ENCODE measurements at places on chromosomes 2 and 18.

- DNase-seq = no peak
Observed at GRCh38 chr2:3785220-3785889, 82.0 kb downstream of the DCDC2C start.

- no peak for DNase-seq
Observed at GRCh38 chr18:34647251-34647650, 62.8 kb upstream of the DTNA start.

GRCh38 chr18:34965108-34965507 lies 76.1 kb upstream of the MAPRE2 start:
- DNase-seq = no peak

DNA sequence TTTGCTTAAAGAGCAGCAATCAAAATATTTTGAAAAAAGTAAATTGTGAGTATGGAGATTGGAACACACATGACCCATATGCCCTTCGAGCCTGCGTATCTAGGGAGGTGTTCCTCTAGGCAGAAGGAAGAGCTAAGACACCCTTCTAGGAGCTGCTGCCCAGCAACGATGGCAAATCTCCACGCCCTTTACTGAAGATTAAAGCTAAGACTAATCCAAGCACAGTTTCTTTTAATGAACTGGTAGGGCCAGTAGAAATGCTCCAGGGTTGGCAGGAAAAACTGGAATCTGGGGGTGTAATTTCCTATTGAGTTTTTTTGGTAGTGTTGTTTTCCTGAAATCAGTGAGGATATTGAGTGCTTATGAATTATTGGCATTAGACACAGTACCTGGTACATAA lies 712 bp upstream of the SERPINB13 start:
- DNase-seq = no peak

GRCh38 chr18:50444539-50444938 lies 69.7 kb downstream of the SKA1 start:
- DNase-seq = no peak

DNA sequence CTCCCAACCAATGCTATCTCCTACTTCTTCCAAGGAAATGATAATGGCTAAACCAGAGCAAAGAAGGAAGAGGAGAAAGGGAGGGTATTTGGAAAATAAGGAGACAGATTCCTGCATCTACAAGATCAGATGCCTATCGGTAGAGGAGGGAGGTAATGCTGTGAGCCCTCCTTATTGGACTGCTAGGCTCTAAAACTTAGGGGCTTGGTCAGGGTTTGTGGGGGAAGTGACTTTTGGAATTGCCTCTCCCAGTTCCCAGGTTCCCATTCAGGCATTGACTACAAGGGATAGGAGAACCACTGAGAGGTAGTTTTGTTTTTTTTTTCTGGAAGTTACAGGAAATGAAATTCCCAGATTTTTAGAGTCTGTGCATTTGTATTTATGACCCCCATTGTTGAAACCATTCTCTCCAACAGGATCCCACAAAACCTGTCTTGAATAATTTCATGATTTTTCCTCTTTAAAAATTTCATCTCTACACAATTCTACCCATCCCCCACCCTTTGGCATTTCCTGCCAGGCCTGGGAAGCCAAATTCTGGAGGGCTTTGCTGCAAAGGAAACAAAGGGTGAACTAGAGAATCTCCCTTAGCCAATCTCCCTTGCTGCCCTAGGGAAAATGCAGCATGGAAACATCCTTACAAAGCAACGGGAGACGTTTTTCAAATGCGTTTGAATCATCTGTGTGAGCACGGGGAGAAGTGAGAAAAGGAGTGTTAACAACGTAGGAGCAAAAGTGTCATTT lies 282.1 kb upstream of the EPAS1 start:
- DNase-seq = no peak

DNA sequence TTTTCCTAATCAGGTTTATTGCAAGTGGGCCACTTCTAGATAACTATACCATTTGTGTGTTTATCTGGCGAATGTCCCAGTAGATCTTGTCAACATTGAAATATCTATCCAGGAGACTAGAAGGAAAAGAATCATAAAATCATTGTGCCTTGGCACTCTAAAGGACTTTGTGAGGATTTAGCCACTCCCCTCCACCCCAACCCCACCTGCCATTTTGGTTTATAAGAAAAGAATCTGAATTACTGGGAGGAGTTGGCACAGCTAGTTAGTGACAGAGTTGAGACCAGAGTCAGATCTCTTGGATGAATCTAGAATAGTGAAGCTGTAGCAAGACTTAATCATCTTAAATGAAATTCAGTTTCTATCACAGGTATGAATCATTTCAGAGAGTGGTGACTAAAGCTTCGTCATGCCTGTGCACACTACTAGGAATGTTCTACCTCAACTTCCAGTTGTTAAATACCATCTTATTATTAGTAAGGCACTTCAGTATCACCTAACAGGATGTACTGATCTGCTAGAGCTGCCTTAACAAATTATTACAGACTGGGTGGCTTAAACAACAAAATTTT lies 212.7 kb upstream of the SLC14A2 start:
- DNase-seq = peak; percentile 2

GRCh38 chr18:44370861-44371260 lies 309.8 kb upstream of the SETBP1 start:
- DNase-seq = no peak

- no peak for DNase-seq
Observed at GRCh38 chr2:3512086-3512485, 7.2 kb downstream of the ADI1 start.

- DNase-seq = peak; percentile 78
Observed at GRCh38 chr2:112623913-112624777, 21.6 kb upstream of the SLC20A1 start.

- DNase-seq = no peak
Observed at GRCh38 chr18:45213040-45213333, 402.3 kb upstream of the SLC14A2 start.

- no peak for DNase-seq
Observed at GRCh38 chr2:53515435-53516332, 251.9 kb upstream of the CHAC2 start.

DNA sequence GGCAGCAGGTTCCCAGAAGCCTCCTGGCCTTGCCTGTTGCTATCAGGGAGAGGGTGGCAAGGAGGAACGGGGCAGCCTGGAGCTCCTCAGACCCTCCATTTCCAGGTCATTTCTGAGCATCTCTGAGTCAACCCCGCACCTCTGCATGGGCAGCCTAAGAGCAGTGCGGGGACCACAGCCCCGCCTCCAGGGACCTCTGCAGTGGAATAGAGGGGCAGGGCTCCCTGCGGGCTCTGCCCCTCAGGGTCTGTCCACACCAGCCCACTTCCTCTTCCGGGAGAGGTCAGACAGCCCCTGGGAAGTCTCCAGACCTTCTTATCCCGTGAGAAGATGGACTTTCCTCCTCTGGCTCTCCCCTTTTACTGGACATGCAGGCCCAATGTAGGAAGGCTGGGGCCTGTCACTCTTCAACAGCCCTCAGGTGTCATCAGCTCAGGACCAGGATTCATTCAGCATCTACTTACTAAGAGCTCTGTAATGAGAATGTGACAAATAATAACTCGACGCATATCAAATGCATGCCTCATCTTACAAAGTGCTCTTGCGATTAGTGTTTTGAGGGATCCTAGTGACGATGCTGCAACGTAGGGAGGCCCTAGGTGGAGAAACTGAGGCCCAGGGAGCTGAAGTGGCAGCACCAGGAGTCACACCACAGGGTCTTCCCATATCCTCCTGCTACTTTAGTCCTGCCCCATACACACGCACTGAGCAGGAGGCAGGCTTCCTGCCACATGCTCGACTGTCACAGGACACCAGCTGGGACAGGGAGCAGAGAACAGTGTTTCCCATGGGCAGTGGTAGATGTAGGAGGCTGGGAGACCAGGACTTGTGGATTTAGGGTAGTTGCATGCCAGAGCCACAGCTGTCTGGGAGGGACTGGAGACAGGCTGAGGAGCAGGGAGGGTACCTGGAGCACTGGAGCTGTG lies 28.0 kb downstream of the SH2D6 start:
- no peak for DNase-seq

DNA sequence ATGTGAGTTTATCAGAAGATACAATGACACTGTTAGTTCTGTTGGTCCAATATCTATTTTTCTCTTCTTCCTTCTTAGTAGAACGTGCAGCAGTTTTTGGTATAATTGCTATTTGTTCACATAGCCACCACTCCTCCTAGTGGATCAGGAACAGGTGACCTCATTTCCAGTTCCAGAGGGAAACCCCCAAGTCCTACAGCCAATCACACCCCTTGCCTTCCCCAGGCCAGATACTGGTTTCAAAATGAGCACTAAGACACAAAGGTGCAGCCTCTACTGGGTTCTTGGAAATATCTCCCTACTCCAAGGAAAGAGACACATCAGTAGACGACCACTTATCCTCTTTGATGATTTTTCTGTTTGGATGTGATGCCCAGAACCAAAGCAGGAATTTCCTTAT lies 103.2 kb downstream of the TCF4 start:
- no peak for DNase-seq

- peak; percentile 51 for DNase-seq
Observed at GRCh38 chr2:105397025-105397722, 1.7 kb downstream of the FHL2 start.

DNA sequence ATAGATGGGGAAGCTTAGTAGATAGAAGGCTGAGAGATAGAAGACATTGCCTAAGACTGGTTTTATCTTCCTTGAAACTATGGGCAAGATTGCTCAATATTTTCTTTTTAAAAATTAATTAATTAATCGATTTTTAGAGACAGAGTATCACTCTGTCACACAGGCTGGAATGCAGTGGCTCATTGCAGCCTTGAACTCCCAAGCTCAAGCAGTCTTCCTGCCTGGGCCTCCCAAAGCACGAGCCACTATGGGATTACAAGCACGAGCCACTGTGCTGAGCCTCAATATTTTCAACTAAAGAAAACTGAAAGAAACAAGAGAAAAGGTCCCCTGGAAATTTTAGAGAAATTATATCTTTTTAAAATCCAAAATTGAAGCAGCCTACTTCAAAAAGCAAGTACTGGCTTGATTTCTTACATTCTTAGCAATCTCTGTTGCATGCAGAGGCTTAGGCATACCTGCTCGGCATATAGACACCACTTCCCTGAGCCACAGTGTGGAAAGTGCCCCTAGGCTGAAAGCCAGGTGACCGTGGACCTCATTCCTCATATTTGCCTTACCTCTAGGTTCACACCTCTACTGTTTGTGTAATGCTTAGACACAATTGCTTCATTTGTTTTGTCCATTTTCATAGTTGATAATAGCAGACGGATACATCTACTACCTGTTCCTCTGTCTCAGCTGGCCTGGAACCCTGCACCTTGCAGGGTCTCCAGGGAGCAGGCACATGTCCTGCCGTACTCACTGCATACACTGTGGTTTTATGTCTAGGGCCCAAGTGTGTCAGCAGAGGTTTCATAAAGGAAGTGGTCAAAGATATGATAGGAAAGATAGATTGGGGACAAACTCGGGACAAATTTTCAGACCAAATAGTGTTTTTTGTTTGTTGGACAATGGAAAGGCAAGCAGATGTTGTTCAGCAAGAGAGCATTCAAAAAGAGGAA lies 166.5 kb upstream of the ALPP start:
- no peak for DNase-seq

- DNase-seq = no peak
Observed at GRCh38 chr2:20935168-20935775, 108.6 kb downstream of the APOB start.

DNA sequence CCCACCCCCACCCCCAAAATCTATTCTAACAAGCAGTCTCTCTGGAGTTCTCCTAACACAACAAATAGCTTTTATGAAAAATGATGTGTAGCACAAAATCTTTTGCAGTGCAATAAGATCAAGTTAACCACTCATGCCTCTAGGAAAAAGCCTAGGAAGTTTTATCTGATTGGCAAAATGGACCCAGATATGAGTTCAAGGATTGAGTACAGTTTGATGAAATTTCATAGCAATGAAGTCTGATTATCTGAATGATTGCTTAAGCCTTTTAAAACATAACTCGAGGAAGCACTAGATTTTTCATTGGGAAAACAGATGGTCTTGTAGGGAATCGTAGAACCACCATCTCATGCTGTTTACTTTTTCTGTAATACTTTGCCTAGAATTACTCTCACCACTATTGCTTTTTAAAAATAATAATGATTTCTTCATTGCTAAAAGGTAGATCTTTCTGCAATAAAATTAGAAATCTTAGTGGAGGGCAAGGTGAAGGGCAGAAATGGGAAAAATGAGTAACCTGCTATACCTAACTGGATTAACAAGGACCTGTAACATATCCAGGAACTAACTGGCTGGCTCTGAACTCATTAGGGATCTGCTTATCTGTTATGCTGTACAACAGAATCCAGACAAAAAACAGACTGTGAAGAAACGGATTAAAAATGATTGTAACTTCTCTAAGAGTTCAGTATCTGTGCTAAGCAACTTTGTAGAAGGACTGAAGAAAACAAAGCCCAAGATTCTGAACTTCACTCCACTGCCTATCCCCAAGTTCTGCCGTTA lies 73.7 kb upstream of the ETAA1 start:
- no peak for DNase-seq

GRCh38 chr2:155215037-155215707 lies 516.7 kb downstream of the KCNJ3 start:
- no peak for DNase-seq

- DNase-seq = no peak
Observed at GRCh38 chr2:109206569-109207146, 77.7 kb downstream of the SH3RF3 start.

DNA sequence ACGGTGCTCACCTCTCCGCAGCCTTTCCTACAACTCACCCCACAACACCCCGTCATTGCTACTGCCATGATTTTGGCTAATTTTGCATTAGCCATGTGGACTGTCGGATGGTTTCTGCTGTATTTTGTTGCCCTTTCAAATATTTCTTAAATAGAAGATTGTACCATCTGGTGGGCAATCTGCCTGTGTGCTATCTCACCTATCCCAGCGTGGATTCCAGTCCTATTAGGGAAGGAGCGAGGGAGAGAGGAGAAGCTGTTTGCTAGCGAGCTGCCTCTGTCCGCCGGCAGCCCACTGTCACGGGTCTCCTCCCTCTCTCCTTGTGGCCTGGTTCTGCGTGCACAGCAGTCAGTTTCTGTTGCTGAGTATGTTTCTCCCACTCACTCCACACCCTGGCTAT lies 336.2 kb downstream of the TXNL1 start:
- DNase-seq = no peak

DNA sequence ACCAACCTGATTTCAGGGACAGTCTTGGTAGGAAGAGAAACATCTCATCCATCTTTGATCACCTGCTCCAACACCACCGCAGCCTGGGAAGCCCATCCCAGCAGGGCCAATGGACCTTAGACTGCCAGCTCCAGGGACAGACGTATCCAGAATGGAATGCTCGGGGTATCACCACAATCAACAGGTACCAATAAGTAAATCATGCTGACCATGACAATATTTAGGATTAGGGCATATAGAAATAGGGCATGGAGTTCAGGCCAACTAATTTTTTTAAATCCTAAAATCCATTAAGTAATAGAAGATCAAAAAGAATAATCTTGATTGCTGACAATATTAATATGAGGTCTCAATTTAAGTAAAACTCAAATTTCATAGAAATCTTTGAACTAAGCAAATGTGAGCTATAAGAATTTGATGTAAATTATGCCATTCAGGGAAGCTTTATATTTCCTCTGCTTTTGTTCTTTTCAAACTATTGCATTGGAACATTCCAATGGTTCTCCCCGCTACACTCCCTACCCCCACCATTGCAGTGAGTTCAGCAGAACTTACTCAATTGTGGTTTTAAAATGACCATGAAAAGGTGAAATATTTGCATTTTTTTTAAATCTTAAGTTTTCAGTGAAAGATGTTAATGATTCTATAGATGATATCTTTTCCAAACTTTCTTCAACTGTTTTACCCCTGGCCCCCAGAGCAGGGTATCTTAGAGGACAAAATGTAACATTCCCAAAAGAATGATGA lies 138.6 kb downstream of the DNER start:
- DNase-seq = no peak
